GM04503 (cell line): ENCODE measurements at places on chromosomes 11 and 22.

DNA sequence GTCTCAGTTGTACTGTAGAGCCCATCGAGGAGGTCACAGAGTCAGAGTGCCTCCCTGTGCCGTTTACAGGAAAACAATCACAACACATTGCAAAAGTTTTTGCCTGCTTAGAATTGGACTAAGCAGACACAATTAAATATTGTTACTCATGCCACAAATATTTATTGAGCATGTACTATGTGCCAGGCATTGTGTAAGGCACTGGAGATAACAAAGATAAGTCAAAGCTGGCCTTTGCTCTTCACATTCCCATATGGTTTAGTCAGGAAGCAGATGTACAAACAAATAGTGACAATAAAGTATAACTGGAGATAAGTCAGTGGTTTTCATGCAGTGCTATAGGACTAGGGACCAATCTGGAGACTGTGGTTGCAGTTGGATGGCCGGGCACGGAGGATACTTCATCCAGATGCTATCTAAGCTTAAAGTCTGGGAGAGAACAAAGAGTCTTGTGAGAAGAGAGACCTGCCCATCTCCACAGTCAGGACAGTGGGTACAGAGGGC is 550.7 kb downstream of the INSC start:
- DNase-seq, result peak; percentile 3

- no peak for DNase-seq
These were observed 85.3 kb downstream of the GGT1 start for GRCh38 chr22:24688256-24688655.

GRCh38 chr11:9075556-9075955 is 15.8 kb downstream of the SCUBE2 start:
- DNase-seq, result no peak

- DNase-seq, result no peak
These were observed 161.4 kb downstream of the METTL15 start for GRCh38 chr11:28269586-28269985.

DNA sequence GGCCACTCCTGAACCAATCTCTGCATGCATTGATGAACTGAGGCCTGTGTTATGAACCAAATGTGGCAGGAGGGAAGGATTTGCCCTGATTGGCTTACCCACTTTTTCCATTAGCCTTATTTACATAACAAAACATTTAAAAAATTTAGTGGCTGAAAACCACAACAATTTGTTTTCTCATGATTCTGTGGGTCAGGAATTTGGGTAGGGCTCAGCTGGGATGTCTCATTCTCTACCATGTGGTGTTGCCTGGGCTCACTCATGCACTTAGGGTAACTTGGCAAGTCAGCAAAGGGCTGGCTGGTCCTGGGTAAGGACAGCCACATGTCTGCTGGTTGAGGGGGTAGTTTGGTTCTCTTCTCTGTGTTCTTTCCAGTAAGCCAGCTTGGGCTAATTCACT is 35.1 kb upstream of the CYP2R1 start:
- peak; percentile 69 for DNase-seq

- no peak for DNase-seq
These were observed 406.5 kb upstream of the B3GAT1 start for GRCh38 chr11:134818516-134818915.

DNA sequence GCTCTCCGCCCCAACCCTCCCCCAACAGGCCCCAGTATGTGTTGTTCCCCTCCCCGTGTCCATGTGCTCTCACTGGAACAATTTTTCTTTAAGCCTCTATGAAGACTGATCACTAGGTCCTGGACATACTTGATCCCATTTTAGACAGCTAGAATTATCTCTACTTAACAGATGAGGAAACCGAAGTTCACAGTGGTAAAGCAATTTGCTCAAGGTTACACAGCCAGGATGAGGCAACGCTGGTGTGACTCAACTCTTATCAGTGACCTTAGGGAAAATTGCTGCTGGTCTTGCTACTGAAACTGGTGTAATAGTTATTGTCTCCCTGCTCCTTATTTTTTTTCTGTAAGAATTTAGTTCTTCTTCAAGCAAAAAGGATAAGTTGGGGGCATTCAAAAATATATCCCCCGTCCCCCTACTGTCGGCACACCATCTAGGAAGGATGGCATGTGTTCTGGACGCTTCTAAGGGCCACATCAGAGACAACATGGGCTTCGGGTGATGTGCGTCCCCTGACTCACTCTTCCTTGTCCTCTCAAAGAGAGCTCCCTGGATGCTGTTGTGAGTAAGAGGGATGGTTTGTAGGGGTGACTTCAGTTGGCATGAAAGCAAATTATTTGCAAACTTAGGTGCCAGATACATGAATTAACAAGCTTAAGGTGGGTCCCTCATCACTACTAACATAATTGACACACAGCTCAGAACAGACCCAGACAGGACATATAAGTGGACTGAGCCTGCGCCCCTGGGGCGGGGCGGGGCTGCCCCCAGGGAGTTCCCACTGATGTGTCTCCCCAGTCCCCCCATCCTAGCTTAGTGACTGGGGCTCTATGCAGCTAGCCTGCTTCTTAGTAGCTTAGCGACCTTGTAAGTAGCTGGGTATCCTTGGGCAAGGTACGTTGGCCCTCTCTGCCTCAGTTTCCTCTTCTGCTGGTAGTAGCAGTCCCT is 23.6 kb upstream of the ALX4 start:
- no peak for DNase-seq

- no peak for DNase-seq
These were observed 6.6 kb downstream of the HSPA8 start for GRCh38 chr11:123055191-123055901.

GRCh38 chr22:45631140-45631840 is 40.3 kb upstream of the ATXN10 start:
- DNase-seq, result no peak

GRCh38 chr11:57762235-57762861 is 746 bp downstream of the CTNND1 start:
- DNase-seq, result no peak

DNA sequence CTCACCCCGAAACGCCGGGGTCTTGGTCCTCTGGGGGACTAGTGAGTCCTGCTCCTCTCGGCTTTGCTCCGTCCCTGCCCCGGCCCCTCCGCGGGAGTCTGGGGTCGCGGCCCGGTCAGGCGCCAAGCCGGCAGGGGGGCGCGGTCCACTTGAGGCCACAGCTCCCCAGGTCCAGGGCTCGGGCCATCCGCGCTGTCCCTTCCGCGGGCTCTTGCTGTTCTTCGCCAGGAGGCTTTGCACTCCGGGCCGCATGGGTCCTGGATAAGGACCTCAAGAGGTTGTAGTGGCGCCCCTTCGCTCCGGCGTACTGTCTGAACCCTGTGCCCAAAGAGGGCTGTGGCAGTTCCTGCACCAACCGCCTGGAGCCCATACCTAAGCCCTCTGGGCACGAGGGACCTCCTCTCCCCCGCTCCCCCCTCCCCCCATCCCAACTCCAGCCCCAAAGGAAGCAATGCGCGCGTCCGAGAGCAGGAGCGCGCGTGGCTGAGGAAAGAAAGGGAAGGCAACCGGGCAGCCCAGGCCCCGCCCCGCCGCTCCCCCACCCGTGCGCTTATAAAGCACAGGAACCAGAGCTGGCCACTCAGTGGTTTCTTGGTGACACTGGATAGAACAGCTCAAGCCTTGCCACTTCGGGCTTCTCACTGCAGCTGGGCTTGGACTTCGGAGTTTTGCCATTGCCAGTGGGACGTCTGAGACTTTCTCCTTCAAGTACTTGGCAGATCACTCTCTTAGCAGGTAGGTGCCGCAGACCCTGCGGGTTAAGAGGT is at the start of gene ADM:
ADM (plus strand) TSS at position 579 of the 767 bp plus-strand sequence. CDS start 628 bp downstream, outside the sequence.
- peak; percentile 83 for DNase-seq

DNA sequence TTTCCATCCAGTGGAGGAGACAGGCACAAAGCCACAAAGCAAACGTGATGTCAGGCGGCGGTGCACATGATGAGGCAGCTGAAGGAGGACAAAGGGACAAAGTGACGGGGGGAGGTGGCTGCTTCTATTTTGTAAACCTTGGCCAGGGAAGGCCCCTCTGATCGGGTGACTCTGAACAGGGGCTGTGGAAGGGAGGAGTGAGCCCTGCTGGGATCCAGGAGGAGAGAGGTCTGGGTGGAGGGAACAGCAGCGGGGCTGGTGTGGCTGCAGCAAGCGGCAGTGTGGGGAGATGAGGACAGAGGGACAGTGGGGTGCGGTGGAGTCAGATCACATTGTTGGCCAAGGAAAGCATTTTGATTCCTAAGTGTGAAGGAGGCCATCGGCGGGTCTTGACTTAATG is 36.7 kb downstream of the SHISAL1 start:
- DNase-seq, result no peak

GRCh38 chr11:35210876-35211546 is 72.0 kb downstream of the CD44 start:
- no peak for DNase-seq

- DNase-seq, result no peak
These were observed 65.2 kb upstream of the CDON start for GRCh38 chr11:126127898-126128297.

DNA sequence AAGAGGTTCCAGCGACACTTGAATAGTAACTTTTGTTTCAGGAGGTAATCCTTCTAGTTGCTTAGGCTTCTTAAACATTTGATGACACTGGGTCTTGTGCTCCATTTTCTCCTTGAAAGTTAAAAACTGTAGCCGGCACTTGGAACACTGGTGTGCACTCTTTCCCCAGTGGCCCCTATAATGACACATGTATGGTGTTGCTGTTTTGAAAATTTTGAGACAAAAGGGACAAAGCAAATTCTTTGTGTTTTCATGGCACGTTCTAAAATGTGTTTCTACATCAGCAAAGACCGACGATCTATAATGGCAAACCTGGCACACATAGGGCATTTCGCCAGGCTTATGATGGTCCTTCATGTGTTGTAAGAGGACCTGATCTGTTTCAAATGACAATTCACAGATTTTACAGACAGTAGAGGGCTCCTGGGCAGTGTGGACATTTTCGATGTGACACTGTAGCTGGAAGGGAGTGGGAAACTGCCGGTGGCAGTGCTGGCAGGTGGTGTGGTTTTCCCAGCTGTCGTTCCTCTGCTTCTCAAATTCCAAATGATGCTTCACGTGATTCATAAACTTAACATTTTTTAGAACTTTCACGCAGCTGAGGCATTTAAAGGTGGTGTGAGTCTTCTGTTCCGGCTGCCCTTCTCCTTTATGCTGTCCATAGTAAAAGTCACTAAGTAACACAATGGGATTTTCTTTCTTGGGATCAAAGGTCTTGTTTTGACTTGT is 20.5 kb downstream of the ZNF280B start:
- DNase-seq, result no peak

GRCh38 chr22:24752088-24752623 is 22.4 kb downstream of the PIWIL3 start:
- no peak for DNase-seq

DNA sequence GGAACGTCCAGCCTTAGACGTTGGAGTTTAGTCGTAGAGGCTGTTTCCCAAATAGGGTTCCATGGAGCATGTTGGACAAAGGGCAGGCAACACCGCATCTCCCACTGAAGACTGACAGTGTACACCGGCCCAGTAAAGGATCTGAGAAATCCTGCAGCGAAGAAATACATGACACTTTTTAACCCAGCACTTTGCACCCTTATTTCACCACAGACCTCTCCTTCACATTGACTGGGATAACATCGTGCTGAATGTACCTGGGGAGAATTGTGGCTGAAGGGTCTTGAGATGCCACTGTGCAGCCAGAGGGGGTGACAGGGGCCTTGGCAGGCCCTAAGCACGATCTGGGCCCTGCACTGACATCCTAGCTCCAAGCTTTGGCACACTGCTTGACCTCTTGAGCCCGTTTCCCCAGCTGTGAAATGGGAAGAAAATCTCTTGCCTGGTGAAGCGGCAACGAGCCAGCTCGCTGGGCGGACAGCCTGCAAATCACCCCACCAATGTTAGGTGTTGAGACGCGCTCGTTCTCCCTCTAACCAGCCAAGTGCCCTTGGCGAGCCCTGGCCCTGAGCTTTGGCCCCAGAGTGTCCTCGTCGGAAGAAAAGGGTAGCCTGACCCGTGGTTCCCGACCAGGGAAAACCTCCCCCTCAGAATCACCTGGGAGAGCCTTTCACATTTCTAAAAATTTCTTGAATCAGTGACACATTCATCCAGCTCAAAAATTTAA is 13.4 kb downstream of the CD5 start:
- no peak for DNase-seq

- DNase-seq, result no peak
These were observed 72.8 kb upstream of the CDON start for GRCh38 chr11:126135235-126136176.

DNA sequence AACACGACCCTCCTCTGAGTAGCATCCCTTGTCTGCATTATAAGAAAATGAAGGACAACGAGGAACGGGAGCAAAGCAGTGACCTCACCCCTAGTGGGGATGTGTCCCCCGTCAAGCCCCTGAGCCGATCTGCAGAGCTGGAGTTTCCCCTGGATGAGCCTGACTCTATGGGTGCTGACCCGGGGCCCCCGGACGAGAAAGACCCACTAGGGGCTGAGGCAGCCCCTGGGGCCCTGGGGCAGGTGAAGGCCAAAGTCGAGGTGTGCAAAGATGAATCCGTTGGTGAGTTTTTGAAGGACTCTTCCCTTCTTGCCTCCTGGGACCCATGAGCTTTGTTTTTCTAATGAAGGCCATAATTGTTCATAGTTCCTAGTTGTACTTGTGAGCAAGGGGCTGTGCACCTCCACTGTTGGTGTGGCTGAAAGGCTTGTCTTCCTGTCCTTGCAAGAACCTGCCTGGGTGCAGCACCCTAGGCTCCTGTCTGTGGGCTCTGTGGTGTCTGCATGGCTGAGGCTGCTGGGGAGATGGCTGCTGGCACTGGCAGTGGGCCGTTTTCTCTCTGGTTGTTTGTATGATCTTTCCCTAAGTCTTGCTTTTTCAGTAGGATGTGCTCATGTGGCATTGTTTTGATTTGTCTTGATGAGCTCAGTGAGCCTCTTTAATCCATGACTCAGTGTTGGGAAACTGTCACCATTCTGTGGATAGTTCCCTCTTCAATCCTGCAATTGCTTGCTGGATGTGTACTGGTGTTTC is 10.1 kb downstream of the DGCR8 start:
- peak; percentile 53 for DNase-seq

GRCh38 chr22:35524966-35525686 is 15.5 kb upstream of the RASD2 start:
- no peak for DNase-seq

DNA sequence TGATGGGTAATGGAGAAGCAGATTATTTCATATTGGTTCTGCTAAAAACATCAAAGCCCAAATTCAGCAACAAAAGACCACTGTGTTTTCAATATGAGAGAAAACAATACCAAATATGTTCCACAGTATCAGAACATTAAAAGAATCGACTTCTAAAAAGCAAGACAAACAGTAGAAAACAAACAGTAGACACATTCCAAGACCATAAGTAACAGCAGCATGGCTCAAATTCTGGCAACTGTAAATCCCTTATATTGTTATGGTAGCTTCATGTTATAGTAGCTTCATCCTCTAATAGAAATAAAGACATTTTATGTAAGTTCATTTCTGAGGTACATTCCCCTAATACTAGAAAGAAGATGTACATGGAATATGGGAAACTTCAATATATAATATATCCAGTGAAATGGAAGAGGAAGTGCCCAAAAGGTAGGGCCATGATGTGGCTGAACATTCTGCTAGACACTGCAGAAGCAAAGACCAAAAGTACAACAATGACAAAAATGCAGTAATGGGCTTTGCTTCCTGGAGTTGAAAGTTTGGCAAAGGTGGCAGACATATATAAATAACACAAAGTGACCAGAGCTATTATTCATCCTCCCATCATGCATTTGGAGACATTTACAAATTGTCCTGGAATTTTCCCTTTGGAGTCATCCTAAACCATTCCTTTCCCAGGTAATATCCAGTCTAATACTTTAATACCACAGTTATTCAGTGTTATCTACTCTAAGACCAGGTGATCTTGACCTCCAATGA is 299.9 kb downstream of the DCDC1 start:
- no peak for DNase-seq
